ENCODE measurements at places on chromosomes 11 and 22. TPM values are rescaled to one million over a fixed set of nuclear protein-coding genes. Genes with fewer than 3 reads are reported as not detected.

GRCh38 chr11:114168691-114169090 lies 109.2 kb downstream of the ZBTB16 start:
- H3K27me3 ChIP-seq, result peaks cover 40% of the 10 kb centered on the region
- H3K4me3 ChIP-seq, result no peak overlapping the region
- H3K27ac ChIP-seq, result no peak overlapping the region
- no peaks in the 10 kb centered on the region for H3K4me1 ChIP-seq
- no peaks in the 10 kb centered on the region for H3K36me3 ChIP-seq

DNA sequence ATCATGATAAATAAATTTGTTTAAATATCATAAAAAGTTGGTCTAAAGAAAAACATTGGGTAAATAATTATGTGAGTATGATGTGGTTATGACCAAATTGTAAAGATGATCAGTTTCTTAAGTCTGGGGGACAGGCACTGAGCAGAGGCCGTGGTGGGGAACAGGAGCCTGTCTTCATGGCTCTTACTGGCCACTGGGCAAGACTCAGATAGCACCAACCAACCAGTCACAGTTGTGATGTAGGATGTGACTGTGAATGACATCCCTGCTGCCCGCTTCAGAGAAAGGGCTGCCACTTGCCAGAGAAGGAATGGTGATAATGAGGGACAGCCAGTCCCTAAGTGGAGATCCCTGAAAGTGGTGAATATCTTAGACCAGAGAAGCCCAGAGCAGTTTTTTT lies 7.0 kb downstream of the PTPRJ start:
- H3K4me1 ChIP-seq, result peaks cover 34% of the 10 kb centered on the region
- H3K36me3 ChIP-seq, result 0 out of 3 replicates have a peak, but pooled peaks cover 3% of the 10 kb centered on the region
- H3K4me3 ChIP-seq, result no peak overlapping the region
- no peak for DNase-seq

DNA sequence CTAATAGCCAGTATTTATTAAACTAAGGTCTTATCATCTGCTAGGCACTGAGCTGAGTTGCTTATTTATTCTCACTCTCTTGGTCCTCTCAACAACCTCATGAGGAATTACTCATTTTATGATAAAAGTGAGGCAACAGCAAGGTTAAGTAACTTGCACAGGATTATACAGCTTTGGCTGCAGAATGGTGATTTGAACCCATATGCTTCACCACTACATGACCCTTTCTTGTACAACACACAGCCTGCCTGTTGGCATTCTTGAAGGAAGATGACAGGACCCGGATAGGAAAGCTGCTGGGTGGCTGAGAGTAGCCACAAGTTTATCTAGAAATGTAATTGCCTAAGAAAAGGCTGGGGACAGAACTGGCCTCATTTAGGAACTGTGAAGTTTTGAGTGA lies 5.3 kb upstream of the PARVA start:
- H3K4me3 ChIP-seq, result no peak overlapping the region
- no peak overlapping the region for H3K27ac ChIP-seq
- H3K27me3 ChIP-seq, result no peaks in the 10 kb centered on the region
- peaks cover 2% of the 10 kb centered on the region for H3K4me1 ChIP-seq
- H3K36me3 ChIP-seq, result no peaks in the 10 kb centered on the region

DNA sequence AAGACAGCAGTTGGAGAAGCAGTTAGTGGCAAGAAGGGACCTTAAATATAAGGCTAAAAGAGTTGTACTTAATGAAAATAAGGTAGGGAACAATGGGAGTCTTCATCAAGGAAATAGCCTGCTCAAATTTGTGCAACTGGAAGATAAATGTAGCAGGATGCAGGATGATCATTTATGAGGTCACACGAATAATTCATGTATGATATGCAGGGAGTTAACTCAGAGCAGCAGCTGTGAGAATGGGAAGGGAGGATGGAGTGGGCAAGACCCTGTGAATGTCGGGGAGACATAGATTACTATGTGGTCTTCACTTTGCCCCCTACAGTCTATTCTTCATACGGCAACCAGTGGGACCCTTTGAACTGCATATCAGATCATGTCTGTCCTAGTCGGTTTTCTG lies 25.2 kb upstream of the BMAL1 start:
- no peak overlapping the region for H3K4me3 ChIP-seq
- H3K4me1 ChIP-seq, result no peaks in the 10 kb centered on the region
- no peak for DNase-seq
- no peak overlapping the region for H3K27ac ChIP-seq
- H3K36me3 ChIP-seq, result no peaks in the 10 kb centered on the region

IGSF9B gene
- total RNA-seq, result 0.04 TPM

Data from K562 (cell line).